ENCODE measurements at places on chromosomes 11 and 22.

- DNase-seq: no peak
Measured at GRCh38 chr11:134292661-134293060, 16.5 kb downstream of the GLB1L3 start.

GRCh38 chr11:44630511-44631210, 65.2 kb downstream of the CD82 start:
- no peak for DNase-seq

DNA sequence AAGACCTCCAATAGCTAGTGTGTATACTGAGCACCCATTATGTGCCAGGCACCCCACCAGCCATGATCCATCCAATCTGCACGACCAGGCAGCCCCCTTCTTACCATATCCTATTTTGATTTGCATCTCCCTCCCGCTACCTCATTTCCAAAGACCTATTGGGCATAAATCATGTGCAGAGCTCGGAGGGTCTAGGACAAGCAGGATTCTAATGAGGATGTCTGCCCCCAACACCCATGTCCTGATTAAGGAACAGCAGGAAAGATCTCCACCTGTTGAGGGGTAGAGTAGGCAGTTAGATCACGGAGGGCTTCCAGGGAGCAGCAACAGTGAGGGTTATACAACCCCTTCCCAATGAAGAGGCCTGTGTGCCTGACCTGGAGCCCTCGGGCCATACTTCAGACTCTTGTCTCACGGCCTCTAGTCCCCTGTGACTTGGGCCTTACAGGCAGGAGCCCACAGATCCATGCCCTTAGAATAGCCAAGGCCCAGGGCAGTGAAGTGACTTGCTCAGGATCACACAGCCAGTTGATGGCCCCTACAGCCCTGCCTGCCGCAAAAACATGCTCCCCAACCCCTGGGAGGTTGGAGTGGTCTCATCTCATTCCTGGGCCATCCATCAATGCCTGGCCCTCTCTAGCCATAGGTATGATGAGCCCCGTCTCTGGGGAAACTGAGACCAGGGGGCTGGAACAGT, 3.5 kb downstream of the RAB3IL1 start:
- no peak for DNase-seq

DNA sequence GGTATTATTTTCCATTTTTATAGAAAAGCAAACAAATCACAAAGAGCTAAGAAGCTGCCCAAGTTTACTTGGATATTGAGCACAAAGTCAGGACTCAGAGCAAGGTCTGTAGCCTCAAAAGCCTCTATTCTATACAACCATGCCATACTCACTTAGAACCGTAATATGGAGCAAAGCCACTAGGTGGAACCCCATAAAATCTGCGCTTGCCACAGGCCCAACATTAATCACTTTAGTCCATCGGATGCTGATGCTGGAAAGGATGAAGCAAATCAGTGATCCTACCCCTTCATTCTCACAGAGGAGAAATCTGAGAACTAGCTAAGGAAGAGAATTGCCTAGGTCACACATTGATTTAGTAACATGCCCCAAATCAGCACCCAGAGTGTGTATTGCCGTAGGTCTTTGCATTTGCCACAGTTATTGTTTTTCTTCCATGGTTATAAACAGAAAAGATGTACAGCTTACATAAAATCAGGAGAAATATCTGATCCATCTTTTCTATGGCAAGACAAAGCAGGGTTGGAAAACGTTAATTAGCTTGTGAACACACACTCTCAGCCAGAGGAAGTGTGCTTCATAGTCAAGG, 56.7 kb upstream of the RAB38 start:
- DNase-seq: no peak

- no peak for DNase-seq
Measured at GRCh38 chr11:11568651-11569229, 53.1 kb downstream of the GALNT18 start.

- DNase-seq: no peak
Measured at GRCh38 chr11:107271425-107271824, 186.2 kb downstream of the CWF19L2 start.

DNA sequence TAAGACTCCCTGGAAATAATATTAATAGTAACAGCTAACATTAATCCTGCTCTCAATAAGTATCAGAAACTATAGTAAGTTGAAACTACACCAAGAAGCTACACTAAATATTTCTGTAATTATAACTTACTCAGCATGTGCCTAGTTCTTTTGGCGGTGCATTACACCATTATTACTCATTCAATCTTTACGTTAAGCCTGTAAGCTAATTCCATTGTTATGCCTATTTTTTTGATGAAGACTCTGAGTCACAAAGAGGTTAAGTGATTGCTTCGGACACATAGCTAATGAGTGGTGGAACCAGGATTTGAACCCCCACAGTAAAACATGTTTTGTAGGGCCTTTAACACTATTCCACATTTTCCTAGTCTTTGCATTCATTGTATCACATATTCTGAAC, 111.6 kb downstream of the RASSF10 start:
- no peak for DNase-seq

DNA sequence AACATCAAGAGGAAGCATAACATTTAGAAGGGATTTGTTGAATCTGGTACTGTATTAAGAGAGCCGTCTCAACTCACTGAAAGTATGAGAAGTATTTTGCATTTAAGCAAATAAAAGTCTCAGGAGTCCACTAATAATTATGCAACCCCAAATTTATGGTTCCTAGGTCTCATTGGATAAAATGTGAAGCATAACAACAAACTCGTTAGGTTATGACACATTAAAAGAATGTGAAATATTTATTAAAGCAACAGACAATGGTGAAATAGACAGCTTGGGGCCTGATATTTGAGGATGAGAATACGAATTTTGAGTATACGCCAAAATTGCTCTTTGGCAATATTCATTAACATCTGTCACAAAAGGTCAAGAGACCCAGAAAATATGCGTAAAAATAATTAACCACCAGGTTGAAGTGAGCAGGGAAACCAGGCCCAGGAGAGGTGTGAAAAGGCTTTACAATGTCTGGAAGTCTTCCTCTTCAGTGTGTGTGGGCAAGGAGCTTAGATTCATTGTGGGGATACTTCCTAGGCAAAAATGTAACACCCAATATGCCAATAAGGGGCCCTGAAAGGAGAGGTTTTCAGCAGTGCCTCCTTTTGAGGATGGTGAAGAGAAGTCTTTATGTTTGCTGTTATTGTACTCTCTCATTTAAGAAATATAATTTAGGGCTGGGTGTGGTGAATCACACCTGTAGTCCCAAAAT, 89.2 kb downstream of the FDX1 start:
- DNase-seq: no peak

GRCh38 chr11:95750101-95750500, 39.5 kb downstream of the FAM76B start:
- DNase-seq: no peak

GRCh38 chr11:126564566-126564965, 209.1 kb downstream of the ST3GAL4 start:
- DNase-seq: no peak

GRCh38 chr11:120547811-120548681, 36.5 kb downstream of the GRIK4 start:
- no peak for DNase-seq

DNA sequence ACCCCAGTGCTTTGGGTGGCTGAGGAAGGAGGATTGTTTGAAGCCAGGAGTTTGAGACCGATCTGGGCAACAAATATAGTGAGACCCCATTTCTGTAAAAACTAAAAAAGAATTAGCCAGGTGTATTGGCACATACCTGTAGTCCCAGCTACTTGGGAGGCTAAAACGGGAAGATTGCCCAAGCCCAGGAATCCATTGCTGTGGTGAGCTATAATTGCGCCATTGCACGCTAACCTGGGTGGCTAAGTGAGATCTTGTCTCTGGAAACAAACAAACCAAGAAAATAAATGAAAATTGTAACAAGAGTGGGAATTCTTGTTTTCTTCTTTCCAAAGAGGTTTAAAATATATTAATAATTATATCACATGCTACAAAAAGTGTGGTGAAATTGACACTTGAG, 52.9 kb downstream of the DEPDC5 start:
- no peak for DNase-seq

- DNase-seq: no peak
Measured at GRCh38 chr11:1019321-1019910, 17.1 kb downstream of the MUC6 start.

DNA sequence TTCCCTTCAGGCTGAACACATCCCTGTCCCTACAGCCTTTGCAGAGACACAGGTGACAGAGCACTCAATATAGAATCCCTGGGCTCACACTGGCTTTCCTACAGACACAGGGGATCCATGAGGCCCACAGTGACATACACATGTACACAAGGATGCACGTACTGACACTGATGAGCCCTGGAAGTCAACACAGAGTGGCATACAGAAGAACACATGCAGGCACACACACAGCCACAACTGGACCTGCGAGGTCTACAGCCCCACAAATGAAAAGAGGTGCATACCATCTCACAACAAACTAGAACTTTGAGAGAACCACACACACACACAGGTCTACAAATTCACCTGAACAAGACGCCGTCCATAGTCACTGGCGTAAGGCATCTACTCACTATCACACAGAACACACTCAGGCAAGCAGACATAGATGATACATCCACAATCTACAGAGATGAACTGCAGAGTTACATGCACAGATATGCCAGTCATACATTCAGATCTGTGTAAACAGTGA, 3.5 kb upstream of the ZNF74 start:
- no peak for DNase-seq

DNA sequence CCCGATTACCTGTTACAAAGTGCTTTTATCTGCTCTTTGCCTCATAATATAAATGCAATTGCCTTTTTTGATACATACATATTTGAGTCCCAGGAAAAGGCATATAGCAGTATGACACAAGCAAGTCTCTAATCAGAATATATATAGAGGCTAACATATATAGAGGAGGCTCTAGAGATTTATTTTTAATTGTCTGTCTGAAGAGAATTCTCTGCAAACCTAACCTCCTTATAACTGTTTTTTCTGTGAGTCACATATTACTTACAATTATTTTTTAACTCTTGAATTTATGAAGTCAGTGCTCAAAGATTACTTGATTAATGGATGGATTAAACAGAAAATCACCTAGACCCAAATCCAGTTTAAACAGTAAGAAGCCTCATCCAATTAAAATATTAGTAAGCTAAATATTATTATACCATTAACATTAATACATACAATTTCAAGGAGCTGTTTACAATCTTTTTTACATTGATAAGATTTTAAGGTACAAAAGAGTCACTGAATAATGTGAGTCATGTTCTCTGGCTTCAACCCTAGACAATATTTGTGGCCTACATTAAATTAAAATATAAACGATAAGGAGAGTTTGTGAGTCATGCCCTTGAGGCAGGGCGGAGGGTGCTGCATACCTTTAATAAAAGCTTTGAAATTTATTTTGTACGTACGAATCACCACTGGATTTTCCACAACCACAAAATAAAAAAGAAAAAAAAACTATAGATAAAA, 19.2 kb upstream of the MMP13 start:
- no peak for DNase-seq

DNA sequence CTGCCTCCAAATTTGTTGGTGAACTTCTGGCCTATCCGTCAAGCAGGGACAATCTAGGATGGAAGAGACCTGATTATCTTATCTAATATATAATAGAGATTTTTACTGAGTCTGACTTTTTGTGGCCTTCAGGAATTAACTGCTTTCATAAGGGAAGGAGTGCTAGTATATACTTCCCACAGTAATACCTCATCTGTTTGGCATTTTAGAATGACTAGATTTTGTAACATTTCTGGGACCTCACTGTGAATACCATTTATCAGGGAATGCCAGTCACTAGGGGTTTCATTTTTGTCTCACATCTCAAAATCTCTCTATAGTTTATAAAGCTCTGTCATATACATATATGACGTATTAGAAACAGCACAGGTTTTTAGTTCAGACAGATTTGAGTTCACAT, 114.3 kb downstream of the INSC start:
- DNase-seq: no peak

DNA sequence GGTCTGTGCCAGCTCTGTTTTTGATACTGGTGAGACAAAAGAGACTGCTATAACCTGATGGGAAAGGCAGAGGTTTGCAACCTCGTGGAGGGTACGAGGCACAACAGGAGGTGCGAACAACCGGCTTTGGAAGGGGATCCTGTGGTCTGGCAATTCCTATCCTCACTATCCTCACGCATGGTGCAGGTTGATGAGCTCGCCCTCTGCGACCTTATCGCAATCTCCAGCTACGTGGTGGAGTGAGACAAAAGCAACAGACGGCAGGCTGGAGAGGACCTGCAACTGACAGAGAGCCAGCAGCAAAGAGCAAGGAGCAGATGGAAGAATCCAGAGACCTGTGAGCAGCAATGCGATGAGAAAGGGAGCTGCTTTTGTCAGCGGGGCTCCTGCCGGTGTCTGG, 47.3 kb upstream of the TSKU start:
- no peak for DNase-seq

DNA sequence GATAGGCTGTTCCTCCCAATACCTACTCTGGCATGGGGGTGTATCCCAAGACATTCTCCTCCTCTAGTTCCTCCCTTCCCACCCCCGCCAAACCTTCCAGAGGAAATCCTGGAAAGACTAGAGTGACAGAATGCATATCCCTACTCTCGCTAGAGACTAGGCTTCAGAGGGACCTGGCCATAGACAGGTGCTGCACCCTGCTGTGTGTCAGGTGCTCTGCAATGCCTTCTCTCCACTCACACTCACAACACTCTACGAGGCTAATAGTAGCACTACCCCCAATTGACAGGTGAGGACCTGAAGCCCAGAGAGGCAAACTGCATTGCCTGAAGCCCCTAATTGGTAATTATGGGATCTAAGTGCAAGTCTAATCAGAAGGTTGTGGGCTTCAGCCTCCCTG, 46.2 kb upstream of the LMO1 start:
- DNase-seq: no peak

DNA sequence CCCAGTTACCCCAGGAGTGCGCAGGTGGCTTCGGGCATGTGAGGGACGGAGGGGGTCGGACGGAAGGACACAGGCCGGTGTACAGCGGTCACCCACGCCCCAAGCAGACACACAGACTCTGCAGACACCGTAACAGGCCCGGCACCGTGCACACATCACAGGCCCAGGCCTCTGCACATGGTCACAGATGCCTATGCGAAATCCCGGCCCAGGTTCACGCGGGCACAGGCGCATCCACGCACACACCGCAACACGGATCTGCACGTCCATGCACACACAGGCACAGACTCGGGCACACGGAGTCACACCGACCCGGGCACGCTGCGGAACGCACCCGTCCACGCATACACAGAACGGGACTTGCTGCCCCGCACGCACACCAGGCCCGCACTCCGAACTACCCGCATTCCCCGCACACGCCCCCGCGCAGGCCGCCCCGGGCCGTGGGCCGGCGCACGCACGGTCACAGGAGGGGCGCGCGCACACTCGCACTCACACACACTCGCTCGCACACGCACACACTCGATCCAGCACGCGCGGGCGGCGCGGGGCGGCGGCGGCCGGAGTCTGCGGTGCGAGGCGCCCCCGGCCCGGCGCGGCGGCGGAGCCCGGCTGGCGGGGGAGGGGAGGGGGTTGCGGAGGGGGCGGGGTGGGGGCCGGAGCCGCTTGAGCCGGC, at the start of gene MGAT3:
TSS of gene MGAT3 (plus strand) at position 491 of the 676 bp plus-strand sequence. CDS start 30,336 bp downstream, outside the sequence.
- DNase-seq: no peak
